ENCODE measurements at places on chromosomes 1 and 21.
A peak's percentile ranks its signal among the peaks of the same experiment; 100 is the strongest.

DNA sequence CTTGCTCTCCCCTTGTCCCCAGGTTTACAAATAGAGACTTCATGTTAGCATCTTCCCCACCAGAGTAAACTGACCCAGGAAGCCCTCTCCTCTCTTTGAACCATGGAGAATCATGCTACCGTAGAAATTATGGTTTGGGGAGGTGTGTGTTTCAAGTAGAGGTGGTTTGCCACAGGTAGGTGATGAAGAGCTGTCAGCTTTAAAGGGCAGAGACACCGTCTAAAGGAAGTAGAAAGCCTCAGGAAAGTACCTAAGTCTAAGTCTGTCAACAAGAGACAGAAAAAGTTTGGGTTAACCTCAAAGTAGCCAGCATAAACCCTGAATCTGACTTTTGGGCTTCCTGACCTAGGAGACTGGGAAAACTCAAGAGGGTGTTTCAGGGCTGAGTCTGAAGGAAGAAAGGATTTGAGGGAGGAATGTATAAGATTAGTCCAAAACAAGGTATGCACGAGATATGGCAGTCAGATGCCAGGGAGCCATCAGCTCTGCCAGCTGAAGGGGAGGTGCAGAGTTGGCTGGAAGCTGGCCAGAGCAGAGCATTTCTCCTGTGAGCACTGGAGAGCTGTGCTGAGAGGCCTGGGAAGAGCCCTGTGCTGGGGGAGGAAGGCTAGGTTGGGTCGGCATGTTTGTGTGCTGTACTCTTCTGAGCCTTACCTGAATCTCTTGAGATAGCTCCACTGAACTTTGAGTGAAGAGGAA is 14.3 kb downstream of the ADAMTSL4 start:
- peak; percentile 86 for DNase-seq

DNA sequence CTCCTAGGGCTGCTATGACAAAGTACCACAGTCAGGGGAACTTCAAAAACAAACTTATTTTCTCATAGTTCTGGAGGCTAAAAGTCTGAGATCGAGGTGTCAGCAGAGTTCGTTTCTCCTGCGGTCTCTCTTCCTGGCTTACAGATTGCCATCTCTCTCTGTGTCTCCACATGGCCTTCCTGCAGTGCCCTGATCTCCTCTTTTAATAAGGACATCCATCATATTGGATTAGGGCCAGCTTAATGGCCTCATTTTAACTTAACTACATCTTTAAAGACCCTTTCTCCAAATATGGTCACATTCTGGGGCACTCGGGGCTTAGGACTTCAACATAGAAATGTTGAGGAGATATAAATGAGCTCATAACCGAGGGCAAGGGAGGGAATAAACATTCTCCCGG is 12.2 kb downstream of the C1orf74 start:
- DNase-seq: peak; percentile 35

GRCh38 chr1:16721871-16722641 is 18.3 kb upstream of the RNU1-4 start:
- no peak for DNase-seq

DNA sequence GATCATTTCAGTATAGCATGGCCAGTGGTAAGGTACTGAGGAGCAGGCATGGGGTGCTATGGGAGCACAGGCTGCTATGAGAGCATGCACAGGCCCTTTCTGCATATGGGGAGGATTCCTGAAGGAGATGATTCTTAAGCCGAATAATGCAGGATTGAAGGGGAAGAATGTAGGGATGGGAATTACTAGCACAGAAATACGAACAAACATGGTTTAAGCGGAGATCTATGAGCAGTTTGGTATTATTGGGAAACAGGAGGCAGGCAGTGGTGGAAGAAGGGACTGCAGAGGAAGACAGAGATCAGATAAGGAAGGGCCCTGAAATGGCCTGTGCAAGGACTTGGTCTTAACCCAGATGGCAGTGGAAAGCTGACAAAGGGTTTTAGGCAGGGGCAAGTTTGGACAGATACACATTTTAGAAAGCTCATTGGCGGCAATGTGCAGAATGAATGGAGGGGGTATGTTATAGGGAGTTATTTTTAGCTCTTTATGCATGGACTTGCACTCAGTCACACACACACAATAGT is 1.7 kb downstream of the OSCP1 start:
- DNase-seq: peak; percentile 74

DNA sequence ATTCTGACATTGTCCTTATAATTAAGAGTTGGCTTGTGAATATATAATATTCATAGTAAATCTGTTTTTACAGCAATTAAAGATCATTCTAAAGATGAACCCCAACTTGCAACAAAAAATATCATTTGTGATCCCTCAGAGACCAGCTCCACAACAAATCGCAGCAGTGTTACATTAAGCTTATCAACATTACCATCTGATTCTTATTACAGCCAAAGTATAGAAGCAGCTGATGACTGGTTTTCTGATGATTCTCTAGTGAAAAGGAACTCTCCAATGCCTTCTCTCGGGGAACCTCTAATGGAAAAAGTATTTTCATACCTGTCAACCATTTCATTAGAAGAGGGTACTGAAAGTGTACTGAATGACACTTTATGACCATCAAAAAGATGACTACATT is 45.4 kb downstream of the C1orf185 start:
- no peak for DNase-seq

- DNase-seq: no peak
Observed at GRCh38 chr1:45753248-45754037, 3.0 kb upstream of the IPP start.

DNA sequence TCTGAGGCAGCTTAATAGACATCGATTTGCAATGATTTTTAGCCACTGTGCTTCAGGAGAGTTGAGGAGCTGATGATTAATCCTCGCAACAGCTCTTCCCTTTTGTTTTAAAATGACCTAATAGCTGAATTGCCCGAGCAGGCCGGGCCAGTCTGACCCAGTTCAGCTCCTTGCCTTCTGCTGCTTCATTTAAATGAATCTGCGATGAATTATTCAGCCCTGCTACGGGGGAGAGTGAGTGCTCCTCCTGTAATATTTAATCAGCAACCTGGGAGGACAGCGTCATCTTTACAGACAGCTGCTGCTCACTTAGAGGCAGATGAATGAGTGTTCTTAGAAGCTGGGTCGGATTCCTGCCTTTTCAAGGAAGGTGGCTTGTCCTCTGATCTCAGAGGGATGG is 325.1 kb downstream of the CAMTA1 start:
- no peak for DNase-seq

- DNase-seq: no peak
Observed at GRCh38 chr1:223500560-223501425, 107.6 kb downstream of the CCDC185 start.

- no peak for DNase-seq
Observed at GRCh38 chr1:29470087-29470787, 233.9 kb downstream of the PTPRU start.

DNA sequence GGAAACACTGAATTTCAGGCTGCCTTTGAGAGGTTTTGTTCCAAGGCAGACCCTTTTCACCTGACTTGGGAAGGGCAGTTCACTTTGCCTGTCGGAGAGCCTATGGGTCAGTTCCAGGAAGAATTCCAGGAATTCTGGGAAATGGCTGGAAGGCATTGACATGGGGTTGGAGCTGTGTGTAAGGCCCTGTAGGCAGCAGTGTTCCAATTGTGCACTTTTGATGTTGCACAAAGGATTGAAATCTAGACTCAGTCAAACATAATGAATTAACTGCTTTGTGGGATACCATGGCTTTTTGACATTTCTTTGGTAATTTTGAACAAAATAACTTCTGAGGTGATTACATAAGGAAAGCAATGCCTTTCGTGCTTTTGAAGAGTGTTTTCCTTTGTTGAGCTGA is 184.6 kb downstream of the SDCCAG8 start:
- DNase-seq: no peak

DNA sequence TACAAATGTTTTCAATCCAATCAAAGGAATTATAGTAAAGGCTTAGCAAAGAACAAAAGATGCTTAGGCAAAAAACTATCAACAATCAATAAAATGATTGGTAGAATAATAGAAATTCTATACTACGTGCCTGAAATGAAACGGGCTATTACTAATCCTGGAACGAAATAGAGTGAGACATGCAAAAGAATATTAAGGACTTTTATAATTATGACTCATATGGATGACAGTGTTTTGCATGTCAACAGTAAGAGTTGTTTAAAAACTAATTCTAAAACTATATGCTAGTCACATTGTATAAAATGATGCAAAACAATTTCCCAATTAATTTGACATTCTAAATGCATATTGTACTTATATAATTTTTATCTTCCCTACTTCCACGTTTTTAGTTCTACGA is 35.6 kb downstream of the LRRIQ3 start:
- DNase-seq: no peak

- no peak for DNase-seq
Observed at GRCh38 chr1:107123741-107124140, 17.1 kb upstream of the NTNG1 start.

DNA sequence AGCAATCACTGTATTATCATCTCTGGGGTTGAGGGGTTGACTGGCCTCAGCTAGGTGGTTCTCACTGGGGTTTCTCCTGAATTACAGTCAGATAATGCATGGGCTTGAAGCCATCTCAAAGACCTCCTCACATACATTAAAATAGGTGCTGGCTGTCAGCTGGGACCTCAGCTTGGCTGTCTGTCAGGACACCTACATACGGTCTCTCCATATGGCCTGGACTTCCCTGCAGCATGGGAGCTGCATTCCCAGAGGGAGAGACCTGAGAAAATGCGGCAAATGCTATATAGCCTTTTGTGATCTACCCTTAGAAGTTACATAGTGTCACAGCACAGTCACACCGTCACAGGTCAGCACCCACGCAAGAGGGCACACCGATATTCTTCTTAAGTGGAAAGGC is 93.6 kb downstream of the TSEN15 start:
- DNase-seq: no peak

DNA sequence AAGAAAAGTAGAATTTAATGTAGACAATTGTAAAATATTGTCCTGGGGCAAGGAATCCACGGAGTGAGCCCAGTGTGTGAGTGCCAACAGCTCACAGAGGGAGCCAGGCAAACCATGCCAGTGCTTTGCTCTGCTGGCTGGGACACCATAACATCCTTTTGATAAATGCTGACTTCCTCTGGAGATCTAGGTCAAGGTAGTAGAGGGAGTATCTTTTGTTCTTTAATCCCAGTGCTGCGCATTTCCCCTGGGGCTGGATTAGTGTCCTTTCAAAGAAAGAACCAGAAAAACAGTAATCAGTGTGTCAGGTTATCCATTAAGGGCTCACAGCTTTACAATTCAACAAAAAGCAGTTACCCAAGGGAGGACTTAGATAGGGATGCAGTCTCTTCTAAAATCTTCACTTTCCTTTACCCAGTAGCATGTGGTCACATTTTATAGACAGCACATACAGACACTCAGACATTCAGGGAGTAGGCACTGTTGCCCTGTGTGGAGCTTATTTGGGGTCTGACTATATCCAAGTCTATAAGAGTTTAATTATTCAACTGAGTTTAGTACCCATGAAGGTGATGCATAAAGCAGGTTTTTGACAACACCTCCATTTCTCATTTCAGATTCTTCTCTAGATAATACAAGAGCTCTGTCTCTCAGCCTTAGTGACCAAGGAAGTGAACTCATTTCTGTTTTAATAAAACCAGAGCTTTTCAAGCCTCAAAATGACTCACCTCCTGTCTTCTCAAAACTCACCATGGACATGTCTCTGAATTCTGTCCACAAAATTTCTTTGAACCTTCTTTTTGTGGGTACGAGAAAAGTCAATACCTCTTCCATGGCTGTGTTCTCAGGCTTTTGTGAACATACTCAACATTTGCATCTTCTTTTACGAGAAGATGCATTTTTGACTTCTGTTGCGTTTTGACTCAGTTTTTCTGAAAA is 215.3 kb downstream of the BRINP2 start:
- no peak for DNase-seq

- DNase-seq: no peak
Observed at GRCh38 chr21:45502600-45502999, 39.6 kb downstream of the SLC19A1 start.

DNA sequence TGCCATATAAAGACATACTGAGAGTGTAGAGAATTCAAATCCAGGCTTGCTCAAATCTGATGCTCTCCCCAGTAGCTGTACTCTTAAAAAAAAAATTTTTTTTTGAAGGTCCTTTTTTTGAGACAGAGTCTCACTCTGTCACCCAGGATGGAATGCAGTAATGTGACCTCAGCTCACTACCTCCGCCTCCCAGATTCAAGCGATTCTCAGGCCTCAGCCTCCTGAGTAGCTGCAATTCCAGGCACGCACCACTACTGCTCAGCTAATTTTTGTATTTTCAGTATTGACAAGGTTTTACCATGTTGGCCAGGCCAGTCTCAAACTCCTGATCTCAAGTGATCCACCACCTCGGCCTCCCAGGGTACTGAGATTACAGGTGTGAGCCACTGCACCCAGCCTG is 28.7 kb downstream of the STYXL2 start:
- DNase-seq: no peak

DNA sequence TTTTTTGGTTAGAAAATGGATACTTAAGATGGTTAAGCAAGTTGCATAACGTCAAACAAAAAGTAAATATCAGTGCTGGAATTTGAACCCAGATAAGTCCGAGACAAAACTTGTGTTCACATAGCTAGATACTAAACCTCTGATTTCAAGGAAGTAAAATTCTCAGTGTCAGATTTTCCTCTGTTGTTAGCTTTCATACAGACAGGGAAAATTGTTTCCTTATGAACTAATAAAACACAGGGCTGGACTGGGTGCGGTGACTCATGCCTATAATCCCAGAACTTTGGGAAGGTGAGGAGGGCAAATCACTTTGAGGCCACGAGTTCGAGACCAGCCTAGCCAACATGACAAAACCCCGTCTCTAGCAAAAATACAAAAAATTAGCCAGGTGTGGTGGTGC is 51.3 kb downstream of the PCNX2 start:
- DNase-seq: no peak

- peak; percentile 28 for DNase-seq
Observed at GRCh38 chr1:43530483-43531106, at the start of gene PTPRF. Gene PTPRF, plus strand, starts transcription at chr1:43530883. Its CDS starts 14,193 bp downstream, at chr1:43545076.

DNA sequence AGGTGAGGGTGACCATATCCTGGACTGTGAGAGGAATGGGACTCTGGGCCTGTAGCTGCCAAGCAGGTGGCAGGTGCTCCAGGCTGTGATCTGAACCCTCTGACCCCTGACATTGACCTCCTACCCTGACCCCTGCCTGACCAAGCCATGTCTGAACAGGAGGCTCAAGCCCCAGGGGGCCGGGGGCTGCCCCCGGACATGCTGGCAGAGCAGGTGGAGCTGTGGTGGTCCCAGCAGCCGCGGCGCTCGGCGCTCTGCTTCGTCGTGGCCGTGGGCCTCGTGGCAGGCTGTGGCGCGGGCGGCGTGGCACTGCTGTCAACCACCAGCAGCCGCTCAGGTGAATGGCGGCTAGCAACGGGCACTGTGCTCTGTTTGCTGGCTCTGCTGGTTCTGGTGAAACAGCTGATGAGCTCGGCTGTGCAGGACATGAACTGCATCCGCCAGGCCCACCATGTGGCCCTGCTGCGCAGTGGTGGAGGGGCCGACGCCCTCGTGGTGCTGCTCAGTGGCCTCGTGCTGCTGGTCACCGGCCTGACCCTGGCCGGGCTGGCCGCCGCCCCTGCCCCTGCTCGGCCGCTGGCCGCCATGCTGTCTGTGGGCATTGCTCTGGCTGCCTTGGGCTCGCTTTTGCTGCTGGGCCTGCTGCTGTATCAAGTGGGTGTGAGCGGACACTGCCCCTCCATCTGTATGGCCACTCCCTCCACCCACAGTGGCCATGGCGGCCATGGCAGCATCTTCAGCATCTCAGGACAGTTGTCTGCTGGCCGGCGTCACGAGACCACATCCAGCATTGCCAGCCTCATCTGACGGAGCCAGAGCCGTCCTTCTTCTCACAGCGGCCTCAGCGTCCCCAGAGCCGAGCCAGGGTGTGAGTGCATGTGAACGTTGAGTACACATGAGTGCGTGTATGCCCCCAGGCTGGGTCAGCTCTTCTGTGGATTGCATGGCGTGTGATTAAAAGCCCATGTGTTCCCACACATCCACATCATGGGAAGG is 3.1 kb downstream of the TMEM125 start:
- DNase-seq: no peak

GRCh38 chr1:163201906-163202305 is 810 bp downstream of the RGS5 start:
- no peak for DNase-seq

Measured in hematopoietic multipotent progenitor cell treated with erythropoietin and hydrocortisone succinate and interleukin-3 and kit ligand, for 6 days (in vitro differentiated cells).